Frontal cortex (tissue), 4 donors: ENCODE measurements at places on chromosomes 7 and 10. TPM values are rescaled to one million over a fixed set of nuclear protein-coding genes. Genes with fewer than 3 reads are reported as not detected.

Gene EN2
- total RNA-seq = not detected

Gene CPEB3
- total RNA-seq = 21.2 TPM

GRCh38 chr10:130606001-130606405, 469.8 kb downstream of the GLRX3 start:
- no peak for DNase-seq

- no peak for DNase-seq
Measured at GRCh38 chr7:28182071-28182471, 1.5 kb upstream of the JAZF1 start.

DNA sequence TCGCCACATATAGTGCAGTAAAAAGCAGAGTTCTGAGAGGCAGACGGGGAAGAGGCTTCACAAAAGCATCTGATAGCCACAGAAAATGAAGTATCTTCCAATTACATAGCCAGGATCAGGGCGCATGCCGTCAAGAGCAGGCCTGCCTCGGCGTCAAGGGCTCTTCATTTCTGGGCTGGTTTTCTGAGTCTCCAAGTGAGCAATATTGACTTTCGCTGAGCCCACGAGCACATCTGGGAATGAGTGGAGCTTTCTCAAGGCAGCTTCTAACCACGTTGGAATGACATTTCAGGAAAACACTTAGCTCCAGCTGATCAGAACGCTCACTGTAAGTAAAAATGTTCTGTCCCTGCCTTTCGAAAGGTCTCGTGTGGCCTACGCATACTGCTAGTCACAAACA, 51.9 kb downstream of the CLRN3 start:
- no peak for DNase-seq

DNA sequence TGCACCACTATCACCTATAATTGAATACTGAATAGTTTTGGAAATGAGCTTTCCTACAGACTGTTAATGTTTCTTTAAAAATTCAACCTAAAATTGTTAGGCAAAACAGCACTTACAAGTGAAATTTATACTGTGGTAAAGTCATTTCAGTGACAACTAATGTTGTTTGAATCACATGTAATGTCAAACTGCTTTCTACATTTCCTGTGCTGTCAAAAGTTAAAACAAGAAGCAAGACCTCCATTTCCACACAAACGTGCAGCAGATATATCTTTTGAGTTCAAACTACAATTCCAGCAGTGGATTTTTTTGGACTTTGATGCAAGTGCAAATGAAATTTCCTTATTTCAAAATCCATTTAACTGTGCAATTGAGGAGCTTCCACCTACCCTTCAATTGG, 199.8 kb downstream of the RNLS start:
- no peak for DNase-seq

GRCh38 chr7:44985033-44985695, 6.3 kb upstream of the MYO1G start:
- no peak for DNase-seq
